Naive thymus-derived CD8-positive, alpha-beta T cell (primary cell): ENCODE measurements at places on chromosomes 13 and 19.

DNA sequence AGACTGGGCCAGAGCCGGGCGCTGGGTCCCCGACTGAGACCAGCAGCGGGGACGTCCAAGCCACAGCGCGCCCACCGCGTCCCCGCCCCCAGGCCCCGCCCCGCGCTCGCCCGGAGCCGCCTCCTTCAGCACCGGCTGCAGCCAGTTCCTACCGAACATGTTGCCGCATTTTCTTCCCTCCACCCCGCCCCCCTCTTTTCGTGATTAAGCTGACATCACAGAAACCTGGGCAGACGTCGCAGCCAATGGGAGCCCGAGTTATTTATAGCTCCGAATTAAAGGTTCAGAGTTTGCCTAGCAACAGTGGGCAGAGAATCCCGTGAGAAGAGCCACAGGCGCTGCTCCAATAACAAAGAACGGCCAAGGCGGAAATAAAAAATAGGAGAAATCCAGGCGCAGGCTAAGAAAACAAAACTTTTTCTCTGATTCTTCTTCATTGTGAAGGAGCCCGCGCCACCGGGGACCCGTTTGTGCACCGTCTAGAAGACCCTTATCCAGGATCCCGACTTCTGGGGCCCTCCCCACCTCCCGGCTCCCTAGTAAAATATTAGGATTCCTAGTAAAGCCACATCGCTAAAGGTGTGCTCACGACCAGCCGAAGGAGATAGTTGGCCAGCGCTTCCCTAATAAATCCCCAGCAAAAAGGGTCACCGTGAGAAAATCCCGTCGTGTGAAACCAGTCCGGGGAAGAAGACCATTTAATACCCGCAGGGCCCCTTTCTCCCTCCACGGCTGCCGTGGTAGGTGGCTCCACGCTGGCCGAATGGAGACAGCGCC is 61.7 kb downstream of the SERP2 start:
- DNase-seq, result peak; percentile 82

GRCh38 chr19:52695996-52696395 is 38.8 kb downstream of the ZNF611 start:
- no peak for DNase-seq

DNA sequence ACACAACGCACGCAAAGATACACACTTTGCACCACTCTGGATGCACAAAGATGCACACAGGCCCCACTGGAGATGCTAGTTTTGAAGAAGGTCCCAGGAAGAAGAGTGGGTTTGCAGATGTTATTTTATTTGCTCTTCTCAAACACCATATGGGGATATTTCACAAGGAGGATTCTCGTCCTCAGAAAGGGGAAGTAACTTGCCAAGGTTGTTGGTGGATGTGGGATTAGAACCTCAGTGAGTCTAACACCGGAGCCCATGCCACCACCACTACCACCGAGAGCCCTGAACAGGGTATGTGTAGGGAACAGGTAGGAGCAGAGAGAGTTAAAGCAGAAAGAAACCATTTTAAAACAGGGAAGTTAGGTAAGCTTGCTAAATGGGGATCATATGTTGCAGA is 9.6 kb upstream of the CEACAM6 start:
- DNase-seq, result no peak

DNA sequence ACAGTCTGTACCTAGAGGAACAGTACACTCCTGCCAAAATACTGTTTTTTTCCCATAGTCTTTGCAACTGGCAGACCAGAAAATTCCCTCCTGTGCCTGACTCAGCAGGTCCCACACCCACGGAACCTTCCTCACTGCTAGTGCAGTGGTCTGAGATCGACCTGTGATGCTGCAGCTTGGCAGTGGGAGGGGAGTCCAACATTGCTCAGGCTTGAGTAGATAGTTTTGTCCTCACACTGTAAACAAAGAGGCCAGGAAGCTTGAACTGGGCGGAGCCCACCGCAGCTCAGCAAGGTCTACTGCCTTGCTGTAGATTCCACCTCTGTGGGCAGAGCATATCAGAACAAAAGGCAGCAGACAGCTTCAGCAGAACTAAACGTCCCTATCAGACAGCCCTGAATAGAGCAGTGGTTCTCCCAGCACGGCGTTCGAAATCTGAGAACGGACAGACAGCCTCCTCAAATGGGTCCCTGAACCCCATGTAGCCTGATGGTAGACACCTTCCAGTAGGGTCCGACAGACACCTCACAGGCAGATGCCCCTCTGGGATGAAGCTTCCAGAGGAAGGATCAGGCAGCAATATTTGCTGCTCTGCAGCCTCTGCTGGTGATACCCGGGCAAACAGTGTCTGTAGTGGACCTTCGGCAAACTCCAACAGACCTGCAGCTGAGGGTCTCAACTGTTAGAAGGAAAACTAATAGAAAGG is 92.7 kb downstream of the SUCLA2 start:
- no peak for DNase-seq

GRCh38 chr19:6035026-6035425 is 57.1 kb upstream of the RANBP3 start:
- DNase-seq, result no peak

GRCh38 chr13:75633285-75633684 is 2.8 kb upstream of the LMO7 start:
- DNase-seq, result no peak

- DNase-seq, result no peak
These were observed 30.1 kb downstream of the OPA3 start for GRCh38 chr19:45554481-45554880.
